ENCODE measurements at places on chromosomes 11 and 22.

DNA sequence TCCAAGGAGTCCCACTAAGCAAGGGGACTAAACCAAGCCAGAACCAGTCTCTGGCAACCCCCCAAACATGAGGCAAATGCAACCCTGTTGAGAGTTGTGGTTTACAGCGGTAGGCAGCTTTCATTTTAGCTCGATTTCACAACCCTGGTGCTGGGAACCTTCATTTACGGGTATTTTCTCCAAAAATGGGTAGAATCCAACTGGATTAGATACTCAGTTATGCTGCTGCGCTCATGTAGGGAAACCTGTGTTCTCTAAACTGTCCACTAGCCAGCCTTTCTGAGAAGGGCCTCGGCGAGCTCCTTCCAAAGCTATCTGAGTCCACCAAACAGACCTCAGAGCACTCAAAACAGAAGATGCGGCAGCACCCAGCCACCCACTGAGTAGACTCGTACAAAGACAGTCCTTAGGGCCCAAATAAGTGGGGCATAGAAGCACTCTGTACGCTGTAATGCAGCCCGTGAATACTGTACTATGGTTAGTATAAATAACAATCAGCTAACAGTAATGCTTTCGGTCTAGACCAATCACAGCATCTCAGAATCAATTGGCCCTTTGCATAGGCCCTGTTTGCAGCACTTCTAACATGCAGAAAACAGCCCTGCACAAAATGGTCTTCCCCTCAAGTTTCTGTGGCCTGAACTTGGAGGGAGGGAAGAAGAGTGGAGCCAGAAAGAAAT is 104.7 kb downstream of the ETS1 start:
- no peak for ATAC-seq

GRCh38 chr11:3609416-3610265 is 32.2 kb downstream of the ART5 start:
- ATAC-seq, result peak; percentile 88

GRCh38 chr11:7612661-7613393 is 60.5 kb downstream of the CYB5R2 start:
- no peak for ATAC-seq

DNA sequence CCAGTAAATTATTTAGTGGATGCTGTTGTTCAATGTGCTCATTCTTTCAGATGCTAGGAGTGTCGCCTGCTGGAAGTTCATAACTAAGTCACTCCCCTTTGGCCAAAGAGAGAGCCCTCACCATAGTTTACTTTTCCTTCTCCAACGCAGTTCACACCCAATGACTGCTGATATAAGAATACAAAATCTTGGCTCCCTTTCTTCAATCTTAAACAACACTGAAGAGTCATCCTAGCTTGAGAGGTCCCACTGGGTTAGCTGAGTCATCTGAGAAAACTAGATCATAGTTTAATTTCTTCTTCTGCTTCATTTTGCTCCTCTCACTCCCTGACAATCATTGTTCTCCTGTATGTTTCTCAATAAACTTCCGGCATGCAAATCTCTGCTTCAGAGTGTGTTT is 5.4 kb upstream of the OR52L1 start:
- no peak for ATAC-seq

DNA sequence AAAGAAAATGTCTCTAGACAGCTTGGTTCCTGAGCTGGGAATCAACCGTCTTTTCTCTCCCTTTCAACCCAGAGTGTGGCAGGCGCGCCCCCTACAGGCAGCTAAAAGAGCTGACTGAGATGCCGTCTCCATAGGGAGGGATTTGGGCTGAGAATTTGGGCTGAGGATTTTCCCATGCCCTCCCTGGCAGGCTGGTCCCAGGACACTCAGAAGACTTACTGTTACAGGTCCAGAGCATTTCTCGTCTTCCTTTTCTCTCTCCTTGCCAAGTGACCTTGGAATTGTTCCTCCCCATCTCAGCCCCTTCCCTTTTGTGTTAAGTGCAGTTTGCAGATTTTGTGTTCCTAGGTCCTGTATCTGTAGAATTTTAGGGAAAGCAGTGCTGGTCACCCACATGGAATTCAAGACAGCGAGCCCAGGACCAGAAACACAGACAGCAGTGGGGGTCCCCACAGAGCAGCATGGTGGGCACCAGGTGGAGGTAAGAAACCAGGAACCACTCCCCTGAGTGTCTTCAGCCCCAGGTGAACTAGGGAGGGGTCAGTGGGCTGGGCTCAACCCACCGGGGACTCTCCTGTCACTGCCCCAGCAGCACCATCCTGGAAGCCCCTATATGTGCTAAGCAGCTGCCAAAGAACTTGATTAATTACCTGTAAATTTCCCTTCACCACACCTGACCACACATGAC is 9.9 kb upstream of the IGLL5 start:
- peak; percentile 85 for ATAC-seq

GRCh38 chr11:46006418-46007070 is 84.1 kb downstream of the LARGE2 start:
- peak; percentile 94 for ATAC-seq

- peak; percentile 19 for ATAC-seq
These were observed 6.4 kb upstream of the NXF1 start for GRCh38 chr11:62811659-62812058.

- no peak for ATAC-seq
These were observed 62.7 kb downstream of the PAK1 start for GRCh38 chr11:77411137-77411707.

- peak; percentile 60 for ATAC-seq
These were observed 125.0 kb upstream of the ARHGAP42 start for GRCh38 chr11:100562128-100562527.

DNA sequence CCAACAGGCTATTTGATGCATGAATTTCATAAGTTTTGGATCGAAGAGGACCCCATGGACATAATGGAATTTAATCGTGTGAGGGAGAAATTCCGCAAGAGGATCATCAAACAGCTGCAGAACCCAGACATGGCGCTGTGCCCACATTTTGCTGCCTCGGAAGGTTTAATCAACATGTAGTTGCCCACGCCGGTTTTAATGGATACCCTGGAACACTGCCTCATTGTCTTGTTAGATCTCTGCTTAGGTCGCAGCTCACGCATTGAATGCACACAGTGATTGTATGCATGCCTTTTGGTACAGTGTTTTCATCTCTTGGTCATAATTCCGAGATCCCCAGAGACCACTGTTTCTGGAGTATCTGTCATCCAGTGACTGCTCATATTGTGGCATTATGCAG is 46.8 kb downstream of the SLN start:
- no peak for ATAC-seq

- no peak for ATAC-seq
These were observed 32.6 kb downstream of the FBLN1 start for GRCh38 chr22:45535290-45535689.

GRCh38 chr11:119266063-119266462 is 50.9 kb downstream of the MCAM start:
- ATAC-seq, result no peak

GRCh38 chr11:111540937-111541253 is 375 bp downstream of the LAYN start:
- ATAC-seq, result peak; percentile 17

Data from SK-N-SH treated with all-trans-retinoic acid at 6 μM for 48 hours (cell line).